ENCODE measurements at places on chromosomes 3 and 15. TPM values are rescaled to one million over a fixed set of nuclear protein-coding genes. Genes with fewer than 3 reads are reported as not detected.

DNA sequence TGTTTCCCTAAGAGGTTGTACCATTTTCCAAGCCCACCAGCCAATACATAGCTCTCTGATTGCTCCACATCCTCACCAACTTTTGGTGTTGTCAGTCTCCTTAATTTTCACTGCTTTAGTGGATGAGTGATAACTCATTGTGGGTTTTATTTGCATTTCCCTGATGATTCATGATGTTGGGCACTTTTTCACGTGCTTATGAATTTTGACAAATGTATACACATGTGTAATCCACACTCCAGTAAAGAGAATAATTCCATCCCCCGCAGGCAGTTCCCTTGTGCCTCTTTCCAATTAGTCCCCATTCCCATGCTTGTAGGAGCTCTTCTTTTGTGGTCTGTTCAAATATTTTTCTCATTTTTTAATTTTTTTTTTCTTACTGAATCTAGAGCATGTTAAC lies 52.4 kb downstream of the ANP32A start:
- DNase-seq: no peak

DNA sequence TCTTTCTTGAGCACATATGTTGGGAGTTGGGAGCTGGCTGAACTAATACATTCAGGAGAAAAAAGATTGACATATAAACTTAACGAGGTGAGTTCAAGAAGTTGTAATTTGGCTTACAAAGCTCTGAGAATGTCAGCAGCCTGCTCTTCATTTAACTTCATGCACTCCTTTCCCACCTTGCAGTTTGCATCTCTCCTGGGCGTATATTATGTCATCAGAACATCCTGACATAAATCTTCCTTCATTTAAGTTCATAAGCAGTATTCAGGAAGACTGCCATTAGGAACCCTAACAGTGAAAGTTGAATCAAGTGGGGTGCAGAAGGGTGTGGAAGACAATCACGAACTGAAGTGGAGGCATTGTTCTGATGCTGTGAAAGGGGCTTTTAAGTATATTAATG lies 288.1 kb downstream of the ARPP21 start:
- DNase-seq: no peak

GRCh38 chr3:62051506-62051905 lies 321.8 kb downstream of the FEZF2 start:
- DNase-seq: no peak

GRCh38 chr15:92541291-92542200 lies 114.0 kb downstream of the FAM174B start:
- DNase-seq: no peak

DNA sequence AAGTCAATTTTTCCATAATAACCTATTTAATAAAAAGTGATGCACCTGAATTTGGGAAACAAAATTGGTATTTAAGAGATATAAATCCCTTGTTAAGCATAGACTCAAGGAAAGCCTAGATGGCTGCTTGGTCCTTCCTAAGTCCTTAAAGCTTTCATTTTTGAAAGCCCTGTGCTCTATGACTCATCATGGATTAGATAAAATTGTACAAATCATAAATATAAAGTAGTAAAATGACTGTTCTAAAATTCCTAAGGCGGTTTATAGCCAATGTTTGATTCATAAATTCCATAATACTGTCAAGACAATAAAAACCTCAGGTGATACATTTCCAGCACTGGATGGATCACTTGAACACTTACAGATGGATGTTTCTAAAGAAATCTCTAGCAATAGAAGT lies 730.8 kb upstream of the EPHA6 start:
- no peak for DNase-seq

- DNase-seq: no peak
Measured at GRCh38 chr3:132720228-132720627, 2.0 kb downstream of the NPHP3 start.

DNA sequence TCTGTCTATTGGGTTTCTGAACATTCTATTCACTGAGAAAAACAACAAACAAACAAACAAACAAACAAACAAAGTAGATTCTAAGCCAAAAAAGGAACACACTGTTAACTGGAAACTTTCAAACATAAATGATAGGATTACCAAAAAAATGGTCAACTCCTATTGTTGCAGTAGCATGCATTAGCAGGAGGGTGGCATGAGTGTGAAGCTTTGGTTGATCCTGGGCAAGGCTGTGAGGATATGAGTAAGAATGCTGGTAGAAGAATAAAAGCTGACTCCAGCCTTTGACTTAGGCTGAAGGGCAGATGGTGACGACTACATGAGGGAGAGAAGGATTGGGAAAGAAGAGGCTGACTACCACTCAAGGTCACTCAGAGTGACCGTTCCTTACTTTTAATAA lies 810.3 kb downstream of the VGLL3 start:
- DNase-seq: no peak

The SLC22A14 gene
- polyA plus RNA-seq: 0.44 TPM

The HYAL2 gene
- 62.7 TPM for polyA plus RNA-seq

The IL17RE gene
- polyA plus RNA-seq: 11.5 TPM

The ARL8B gene
- polyA plus RNA-seq: 77.5 TPM

The CLDN18 gene
- 0.71 TPM for polyA plus RNA-seq
